Stimulated activated CD8-positive, alpha-beta memory T cell treated with anti-CD3 and anti-CD28 coated beads, Interleukin-7, amount 100 ng/mL, for 1 hour (primary cell): ENCODE measurements at places on chromosomes 2 and 18.

GRCh38 chr2:226325526-226325925 lies 474.1 kb downstream of the IRS1 start:
- no peak for DNase-seq

- no peak for DNase-seq
These were observed 197.2 kb downstream of the HDAC4 start for GRCh38 chr2:239203443-239204135.

- no peak for DNase-seq
These were observed 434.9 kb upstream of the ST6GAL2 start for GRCh38 chr2:107320881-107321280.

- no peak for DNase-seq
These were observed 201.8 kb upstream of the ATP5MC3 start for GRCh38 chr2:175383286-175383685.

DNA sequence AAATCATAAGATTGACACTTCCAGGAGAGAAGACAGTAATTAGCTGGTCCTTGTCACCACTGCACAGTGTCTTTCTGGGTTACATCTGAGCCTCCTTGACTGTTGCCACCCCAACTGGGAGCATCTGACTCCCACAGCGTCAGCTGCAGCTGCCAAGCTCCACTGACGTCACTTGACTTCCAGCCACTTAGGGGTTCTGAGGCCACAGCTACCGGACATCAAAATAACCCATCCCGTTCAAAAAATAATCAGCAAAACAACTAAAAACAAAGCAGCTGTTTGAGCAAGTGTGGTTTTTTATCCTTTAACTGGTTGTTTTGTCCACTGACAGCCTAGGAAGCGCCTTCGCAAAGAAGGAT lies 206.5 kb upstream of the AGAP1 start:
- no peak for DNase-seq

DNA sequence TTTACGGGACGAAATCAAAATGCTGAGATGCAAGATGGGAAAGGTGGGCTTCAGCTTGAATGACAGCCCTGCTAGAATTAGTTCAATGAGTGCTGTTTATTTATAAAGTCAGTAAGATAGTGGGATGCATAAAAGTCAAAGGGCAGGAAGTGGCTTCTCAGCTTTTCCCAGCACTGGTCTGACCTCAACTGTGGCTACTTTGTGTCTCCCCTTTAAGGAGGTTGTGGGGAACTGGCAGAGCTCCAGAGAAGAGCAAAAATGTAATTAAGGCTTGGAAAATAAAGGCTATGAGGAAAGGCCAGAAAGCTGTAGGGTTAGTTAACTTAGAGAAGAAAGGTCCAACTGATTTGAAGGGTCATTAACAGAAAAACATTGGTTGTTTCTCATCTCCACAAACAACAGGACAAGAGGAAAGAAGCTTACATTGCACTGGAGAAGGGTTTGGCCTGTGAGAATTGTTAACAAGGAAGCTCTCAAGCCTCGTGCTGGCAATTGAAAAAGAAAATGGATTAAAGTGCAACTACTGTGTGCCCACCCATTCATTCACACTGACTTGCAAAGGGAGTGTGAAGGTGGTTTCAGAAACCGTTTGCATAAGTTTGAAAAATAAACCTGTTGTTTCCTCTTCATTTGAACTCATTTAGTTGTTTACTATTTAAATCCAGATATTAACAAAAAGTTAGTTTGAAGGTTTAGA lies 68.8 kb upstream of the CD28 start:
- no peak for DNase-seq

GRCh38 chr2:96763511-96764252 lies 3.0 kb downstream of the CNNM4 start:
- no peak for DNase-seq

- DNase-seq: no peak
These were observed 69.3 kb upstream of the MCFD2 start for GRCh38 chr2:46984642-46985476.

DNA sequence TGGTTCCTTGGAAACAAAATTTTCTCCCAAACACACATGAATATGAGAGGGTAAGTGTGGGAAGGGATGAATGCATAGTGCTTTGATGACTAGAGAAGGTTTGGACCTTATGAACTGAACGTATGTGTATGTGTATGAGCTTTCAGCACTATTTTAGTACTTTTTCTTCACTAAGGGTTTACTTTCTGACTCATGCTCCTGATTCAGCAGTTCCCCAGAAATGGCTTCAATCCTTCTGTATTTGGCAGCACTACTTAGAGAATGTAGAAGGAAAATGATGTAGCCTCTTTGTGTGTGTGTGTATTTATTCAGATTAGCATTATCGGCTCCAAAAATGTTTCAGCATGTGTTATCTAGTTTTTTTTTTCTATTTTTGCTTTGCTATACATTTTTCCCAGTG lies 22.2 kb downstream of the KCNJ3 start:
- no peak for DNase-seq

- no peak for DNase-seq
These were observed 7.0 kb upstream of the HS6ST1 start for GRCh38 chr2:128325611-128326181.

DNA sequence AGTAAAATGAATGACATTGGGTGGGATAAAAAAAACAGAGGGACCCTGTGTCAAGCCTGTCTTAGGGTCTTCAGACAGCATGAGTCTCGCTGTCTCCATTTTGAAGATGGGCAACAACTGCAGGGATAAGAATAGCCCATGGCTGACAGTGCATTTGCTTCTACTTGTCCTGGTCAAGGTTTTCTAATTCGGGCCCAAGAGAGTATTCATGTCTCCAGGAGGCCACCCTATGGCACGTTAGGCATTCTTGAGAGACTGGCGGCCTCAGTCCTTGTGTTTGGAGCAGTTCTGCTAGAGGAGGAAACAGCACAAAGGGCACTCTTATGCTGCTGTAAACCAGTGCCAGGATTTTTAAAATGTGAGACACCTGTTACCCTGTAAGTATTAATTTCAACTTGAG lies 9.5 kb upstream of the MYL1 start:
- DNase-seq: no peak

DNA sequence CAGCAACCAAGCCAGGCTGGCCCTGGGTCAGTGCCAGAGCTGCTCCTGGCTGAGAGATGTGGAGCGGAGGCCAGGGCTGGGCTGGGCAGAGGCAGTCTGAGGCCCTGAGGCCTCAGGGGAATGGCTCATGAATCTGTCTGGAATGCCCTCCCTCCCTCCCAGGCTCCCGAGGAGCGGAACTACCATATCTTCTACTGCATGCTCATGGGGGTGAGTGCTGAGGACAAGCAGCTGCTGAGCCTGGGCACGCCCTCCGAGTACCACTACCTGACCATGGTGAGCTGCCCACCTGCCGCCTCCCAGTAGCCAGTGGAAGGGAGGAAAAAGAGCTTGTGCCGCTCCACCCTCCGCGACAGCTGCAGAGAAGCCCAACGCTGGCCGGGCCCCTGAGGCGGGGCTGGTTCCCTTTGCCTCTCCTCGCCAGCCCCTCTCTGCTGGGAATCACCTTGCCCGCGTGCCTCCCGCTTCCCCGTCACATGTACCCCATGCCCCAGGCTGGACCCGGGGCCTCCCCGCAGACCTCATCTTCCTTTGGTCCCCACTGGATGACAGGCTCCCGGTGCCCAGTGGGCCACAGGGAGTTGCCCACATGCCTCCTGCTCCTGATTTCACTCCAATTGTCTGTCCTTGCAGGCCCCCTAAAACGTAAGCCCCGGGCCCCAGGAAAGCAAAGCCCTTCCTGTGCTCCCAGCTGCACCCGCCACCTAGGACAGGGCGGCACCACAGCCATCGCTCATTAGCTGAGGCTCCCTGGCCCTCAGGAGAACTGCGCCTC lies 41.1 kb downstream of the MYO7B start:
- no peak for DNase-seq

GRCh38 chr18:23135550-23136325 lies 453 bp downstream of the CABLES1 start:
- DNase-seq: no peak

- DNase-seq: no peak
These were observed 119.8 kb downstream of the LRATD1 start for GRCh38 chr2:14752295-14752694.

DNA sequence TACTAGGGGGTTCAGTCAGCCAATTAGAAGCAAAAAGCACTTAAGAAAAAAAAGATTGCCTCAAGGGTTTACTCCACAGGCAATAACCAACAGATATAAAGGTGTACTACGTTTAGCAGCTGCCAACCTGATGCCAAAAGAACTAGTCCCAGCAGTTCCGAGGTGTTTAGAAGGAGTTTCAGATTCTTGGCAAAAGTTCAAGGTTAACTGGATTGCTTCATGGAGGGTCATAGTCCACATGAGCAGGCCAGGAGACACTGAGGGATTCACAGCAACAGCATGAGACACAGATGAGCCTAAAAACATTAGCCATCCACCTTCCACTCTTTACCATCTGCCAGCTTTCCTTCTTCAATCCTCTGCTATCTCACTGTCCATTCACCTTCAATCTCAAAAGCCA lies 4.9 kb upstream of the DNAH7 start:
- no peak for DNase-seq

GRCh38 chr2:67272195-67272594 lies 124.9 kb upstream of the ETAA1 start:
- DNase-seq: no peak

GRCh38 chr18:8876887-8877286 lies 171.5 kb downstream of the MTCL1 start:
- no peak for DNase-seq

DNA sequence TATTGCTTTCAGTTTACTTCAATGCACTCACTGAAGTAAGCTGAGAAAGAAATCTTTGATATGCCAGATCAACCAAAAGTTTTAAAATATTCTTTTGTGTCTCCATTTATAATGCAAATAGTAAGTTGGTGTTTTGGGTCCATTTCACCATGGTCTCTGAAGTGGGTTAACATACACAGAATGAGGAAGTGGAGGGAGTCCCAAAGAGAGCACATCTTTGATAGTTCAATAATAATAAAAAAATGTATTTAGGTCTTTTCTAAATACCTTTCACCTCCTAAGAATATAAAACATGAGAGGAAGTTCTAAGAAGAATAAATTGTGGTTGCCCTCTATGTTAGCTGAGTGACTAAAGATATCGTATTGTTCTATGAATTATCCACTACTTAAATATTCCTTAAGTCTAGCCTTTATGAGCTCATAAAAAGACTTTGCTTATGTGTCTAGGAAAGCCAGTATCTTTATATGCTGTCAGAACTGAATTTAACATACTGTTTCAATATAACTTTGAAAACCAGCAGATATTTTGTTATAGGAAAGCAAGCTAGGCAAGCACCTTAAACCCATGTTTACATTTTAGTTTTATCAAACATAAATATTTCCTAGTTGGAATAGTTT lies 148.7 kb upstream of the ZEB2 start:
- DNase-seq: no peak

DNA sequence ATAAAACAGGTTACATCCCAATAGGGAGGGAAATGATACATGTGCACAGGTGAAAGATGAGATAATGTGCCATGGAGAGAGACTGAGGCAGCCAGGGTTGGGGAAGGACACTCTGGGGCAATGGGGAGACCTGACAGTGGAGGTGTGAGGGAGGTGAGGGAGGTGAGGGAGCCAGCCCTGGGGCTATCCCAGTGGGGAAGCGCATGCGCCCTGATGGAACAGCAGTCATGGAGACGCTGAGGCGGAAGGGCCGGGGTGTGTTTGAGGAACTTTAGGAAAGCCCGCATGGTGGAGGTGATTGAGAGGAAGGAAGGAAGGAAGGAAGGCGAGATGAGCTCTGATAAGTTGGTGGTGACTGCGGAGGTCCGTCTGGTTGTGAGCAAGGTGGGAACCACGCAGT lies 66.5 kb downstream of the CABLES1 start:
- no peak for DNase-seq

DNA sequence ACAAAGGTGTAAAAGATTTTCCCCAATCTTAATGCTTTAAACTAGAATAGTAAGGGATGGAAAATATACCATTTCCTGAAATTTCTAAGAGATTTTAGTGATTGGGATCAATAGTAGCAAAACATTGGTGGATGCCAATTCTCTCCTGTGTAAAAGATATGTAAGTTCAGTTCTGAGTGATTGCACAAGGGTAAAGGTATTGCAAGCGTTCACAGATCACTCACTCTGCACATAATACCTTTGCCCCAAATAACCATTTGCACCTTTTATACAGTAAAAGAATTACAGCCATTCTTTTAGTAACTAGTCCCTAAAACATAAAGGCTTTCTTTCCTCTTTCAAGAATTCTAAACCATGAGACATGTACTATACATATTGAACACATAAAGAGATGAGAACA lies 13.0 kb upstream of the ZCCHC2 start:
- no peak for DNase-seq

DNA sequence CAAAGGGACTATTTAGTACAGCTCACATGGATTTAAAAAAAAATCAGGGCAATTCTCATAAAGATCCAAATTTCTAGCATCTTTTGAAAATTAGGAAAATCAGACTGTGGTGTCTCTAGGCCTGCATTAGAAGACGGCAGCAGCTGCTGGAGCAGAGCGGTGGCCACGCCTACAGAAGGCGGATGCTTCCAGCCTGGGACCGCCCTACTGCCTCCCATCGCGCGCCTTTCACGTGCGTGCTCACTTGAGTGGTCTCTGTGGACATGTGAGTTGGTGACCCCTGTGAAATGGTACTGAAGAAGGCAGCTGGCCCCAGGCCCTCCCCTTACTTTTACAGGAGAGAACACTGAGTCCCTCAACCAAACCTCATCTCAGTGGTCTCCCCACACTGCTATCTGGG lies 15.2 kb upstream of the ZFP36L2 start:
- no peak for DNase-seq

- no peak for DNase-seq
These were observed 35.8 kb downstream of the SLC4A3 start for GRCh38 chr2:219663116-219663762.

DNA sequence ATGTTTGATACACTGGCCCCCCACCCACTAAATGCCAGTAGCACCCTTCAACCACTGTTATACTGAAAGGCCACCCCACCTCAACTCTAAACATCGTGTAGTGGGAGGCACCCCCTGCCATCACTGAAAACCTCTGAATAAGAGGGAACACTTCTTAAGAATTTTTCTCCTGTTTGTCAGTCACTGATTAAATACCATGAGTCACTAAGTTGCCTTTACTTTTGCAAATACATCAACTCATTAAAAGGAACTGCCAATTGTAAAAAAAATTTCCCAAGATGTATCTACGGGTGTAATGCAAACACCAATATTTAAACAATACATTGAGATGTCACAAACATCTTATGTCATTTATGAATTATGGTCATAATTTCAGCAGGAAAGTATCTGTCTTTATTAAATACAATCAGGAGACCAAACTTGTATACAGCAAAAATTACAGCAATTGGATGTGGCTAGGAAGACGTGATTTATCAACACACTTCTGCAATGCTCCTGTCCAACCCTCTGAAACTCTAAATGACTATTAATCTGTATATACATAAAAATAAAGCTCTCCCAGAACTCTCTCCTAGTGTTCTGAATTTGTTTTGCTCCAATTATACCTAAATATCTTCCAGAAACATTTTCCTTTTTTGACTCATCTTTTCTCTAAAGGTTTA lies 144.1 kb upstream of the STK17B start:
- DNase-seq: no peak

GRCh38 chr18:22705328-22705727 lies 227.8 kb upstream of the RBBP8 start:
- DNase-seq: no peak

- no peak for DNase-seq
These were observed 23.3 kb upstream of the MCM6 start for GRCh38 chr2:135899567-135899966.
